ENCODE measurements at places on chromosomes 6 and 20. TPM values are rescaled to one million over a fixed set of nuclear protein-coding genes. Genes with fewer than 3 reads are reported as not detected.

HCRTR2 gene
- total RNA-seq = not detected

ELOVL5 gene
- 42.1 TPM for total RNA-seq

HDGFL1 gene
- not detected for total RNA-seq

BANF2 gene
- total RNA-seq = not detected

SLC24A3 gene
- under 0.01 TPM for total RNA-seq

SH3BGRL2 gene
- 15.0 TPM for total RNA-seq

GRCh38 chr6:30705620-30706019 is 11.5 kb downstream of the MDC1 start:
- no peak for DNase-seq

- no peak for DNase-seq
These were observed 51.2 kb upstream of the LYRM2 start for GRCh38 chr6:89689732-89690131.

- peak; percentile 74 for DNase-seq
These were observed 95.6 kb downstream of the LAMP5 start for GRCh38 chr20:9609887-9610502.

DNA sequence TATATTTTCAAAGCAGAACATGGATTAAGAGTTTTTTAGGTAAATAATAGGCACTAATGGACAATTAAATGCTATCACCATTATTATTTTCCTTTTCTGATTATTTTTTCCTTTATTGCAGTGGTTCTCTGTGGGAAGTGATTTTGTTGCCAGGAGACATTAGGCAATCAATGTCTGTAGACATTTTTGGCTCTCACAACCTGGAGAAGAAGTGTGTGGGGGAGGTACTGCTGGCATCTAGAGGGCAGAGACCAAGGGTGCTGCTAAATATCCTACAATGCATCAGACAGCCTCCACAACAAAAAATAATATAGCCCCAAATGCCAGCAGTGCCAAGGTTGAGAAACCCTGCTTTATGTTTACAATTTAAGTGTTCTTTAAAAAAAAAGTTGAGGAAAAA is 8.3 kb downstream of the IFNGR1 start:
- peak; percentile 12 for DNase-seq

DNA sequence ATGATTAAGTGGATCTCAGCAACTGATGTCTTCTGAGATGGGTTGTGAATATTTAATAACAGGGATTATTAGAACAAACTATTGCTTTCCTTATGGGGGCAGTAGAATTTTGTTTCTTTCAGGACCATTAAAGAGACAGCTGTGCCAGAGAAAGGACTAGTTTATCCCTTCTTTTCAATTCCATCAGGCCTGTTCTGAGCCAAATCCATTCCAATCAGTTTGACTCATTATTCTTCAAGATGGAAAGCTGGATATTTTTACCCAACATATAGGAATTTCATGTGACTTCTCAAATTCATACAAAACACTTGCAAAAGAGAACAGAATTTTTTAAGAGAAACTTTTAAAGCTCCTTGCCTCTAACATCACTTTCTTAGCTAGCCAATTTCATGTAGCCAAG is 722.0 kb upstream of the FLRT3 start:
- DNase-seq = no peak

- no peak for DNase-seq
These were observed 396.8 kb downstream of the CDKAL1 start for GRCh38 chr6:20931093-20931492.

DNA sequence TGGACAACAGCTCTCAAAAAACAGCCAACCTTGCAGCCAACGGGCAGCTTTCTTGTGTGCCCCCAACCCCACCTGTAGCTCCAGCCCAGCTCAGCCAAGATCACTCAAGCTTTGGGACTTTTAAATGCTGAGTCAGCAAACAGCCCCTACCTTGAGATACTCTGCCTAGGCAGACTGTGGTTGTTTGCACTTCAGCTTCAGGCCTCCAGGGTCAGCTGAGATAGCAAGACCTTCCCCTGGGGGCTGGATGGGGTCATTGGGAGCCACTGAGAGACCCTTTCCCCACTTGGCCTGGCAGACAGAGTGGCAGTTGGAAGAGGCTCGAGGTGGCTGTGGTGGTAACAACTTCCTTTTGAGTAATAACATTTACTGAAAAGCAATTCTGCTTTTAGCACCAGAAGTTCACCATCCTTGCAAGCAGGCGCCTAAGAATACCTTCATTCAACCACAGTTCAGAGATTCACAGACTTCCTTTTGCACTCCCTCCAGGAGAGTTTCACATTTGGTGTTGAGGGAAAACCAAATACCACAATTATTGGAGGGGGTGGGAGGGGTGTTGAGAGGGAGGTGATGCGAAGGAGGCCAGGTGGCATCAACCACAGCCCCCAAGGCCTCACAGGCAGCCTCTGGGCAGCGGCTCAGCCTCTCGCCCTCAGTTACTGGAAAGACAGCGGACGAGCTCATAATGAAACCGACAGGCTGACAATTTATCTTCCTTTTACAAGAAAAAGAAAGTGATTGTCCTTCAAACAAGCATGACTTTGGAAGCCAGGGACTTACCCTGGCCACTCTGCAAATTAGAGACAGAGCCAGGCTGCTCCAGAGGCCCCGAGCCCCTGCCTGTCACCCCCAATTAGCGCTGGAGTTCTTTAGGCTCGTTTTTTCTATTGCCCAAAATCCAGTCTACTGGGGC is 148.1 kb downstream of the CEBPB start:
- DNase-seq = no peak

Measured in bronchial epithelial cell (primary cell).